ENCODE measurements at places on chromosomes 3 and 15. TPM values are rescaled to one million over a fixed set of nuclear protein-coding genes. Genes with fewer than 3 reads are reported as not detected.

DNA sequence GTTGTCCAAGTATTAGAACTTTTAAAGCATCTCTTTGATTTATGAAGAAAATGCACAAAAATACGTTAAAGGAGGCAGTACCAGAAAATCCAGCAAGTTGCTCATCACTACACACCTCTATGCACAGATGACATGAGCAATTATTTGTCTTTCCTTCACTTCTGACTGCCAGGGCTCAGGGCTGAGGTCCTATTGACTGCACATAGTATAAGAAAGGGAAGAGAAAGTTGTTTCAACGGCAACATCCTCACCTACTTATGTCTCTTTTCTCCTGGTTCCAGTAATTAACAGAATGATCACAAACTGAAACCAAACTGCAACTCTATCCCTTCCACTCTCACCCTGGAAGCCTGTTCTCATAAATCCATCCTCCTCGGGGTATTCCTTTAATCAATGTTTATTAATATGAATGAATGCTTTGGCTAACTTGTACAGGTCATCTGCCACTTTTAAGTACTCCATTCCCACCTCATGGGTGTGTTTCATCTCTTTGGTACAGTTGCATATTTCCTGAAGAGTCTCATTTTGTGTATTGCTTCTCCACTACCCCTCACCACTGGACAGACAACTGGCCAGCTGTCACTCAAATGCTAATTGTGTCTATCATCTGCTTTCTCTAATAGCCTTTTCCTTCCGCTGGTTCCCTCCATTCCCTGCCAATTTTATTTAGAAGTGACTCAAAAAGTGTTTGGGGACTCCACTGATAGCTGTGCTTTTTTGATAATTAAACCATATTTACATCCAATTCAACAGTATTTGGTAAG is 34.5 kb downstream of the RAB27A start:
- DNase-seq, result no peak

GRCh38 chr3:153305189-153305588 is 143.2 kb downstream of the RAP2B start:
- DNase-seq, result no peak

- DNase-seq, result no peak
Observed at GRCh38 chr3:74465715-74466410, 148.6 kb downstream of the CNTN3 start.

GRCh38 chr3:22960105-22960984 is 242.8 kb upstream of the UBE2E2 start:
- DNase-seq, result no peak

- DNase-seq, result peak; percentile 29
Observed at GRCh38 chr15:67707520-67708283, 117.6 kb upstream of the SKOR1 start.

DNA sequence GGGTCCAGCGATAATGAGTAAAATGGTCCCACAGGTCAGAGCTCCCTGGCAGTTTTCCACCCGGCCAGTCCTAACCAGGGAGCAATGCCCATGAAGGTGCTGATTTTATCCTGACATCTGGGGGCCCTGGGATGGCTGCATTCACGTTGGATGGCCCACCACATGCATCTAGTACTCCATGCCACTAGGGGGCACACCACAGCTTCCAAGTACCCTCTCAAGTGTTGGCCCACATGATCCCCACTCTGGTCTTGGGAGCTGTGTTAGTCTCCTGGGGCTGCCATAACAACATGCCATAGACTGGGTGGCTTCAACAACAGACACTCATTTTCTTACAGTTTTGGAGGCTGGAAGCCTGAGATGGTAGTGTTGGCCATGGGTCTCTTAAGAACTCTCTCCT is 225.5 kb downstream of the SLCO3A1 start:
- peak; percentile 66 for DNase-seq

DNA sequence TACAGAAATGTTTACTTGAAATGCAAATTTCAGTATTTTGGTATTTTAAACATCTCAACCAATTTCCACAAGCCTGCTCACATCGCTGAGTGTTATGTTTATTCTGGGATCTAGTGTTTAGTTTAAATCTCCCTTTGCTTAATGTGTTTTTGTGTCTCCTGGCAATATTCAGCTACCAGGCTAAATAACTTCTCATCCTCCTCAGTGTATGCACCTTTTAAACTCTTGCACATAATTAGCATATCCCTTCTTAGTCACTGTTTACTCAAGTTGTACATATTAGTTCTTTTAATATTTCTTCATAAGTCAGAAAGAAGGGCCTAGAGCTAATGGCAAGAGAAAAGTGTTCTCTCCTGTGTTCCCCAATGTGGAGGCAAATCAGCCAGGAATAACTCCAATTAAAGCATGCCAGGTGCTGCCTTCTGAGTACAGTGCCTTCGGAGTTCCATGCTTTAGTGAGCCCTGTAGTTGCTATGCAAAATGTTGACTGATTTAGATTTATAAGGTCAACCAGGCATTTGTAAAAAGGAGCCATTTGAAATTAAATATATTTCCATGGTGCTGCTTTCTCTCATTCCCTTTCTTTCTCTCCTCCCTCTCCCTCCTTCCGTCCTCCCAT is 234.3 kb downstream of the GAP43 start:
- DNase-seq, result no peak

DNA sequence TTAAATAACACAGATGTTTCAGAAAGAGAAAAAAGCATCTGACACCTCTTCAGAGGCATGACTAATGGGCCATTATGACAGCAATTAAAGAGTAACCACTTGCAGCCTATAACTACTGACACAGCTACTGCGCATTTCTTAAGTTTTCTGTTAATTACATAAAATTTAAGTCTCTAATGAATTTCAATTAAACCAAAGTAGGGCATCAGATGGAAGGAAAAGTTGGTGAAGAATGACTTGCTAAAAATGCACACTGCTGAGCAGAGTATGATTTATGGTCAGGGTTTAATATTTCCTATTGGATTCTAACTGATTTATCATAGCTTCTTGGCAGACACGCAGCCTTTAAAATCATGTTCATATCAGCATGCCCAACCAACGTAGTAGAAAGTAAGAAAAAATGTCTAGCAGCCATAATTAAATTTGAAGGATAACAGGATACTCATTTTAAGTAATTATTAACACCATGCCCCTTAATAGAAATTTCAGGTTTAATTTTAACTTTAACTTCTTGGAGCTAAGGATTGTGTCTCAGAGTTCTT is 140.0 kb downstream of the CBLB start:
- no peak for DNase-seq

DNA sequence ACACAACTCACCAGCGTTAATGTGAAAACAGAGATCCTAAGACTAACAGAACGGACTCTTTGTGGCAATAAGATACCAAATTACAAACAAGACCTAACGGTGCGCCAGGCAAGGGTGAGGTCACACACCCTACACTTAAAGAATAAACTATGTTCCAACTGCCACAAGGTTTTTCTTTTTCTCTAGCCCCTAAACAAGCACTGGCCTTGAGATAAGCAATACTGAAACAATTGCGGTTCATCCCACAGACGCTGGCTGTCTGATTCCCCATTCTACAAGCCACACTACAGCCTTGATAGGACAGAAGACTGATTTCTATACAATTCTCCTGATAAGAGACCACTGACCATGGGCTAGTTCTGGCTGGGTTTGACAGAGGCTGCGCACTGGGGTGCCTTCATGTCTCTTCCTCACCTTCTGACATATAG is 20.5 kb upstream of the LIMD1 start:
- DNase-seq, result no peak

DNA sequence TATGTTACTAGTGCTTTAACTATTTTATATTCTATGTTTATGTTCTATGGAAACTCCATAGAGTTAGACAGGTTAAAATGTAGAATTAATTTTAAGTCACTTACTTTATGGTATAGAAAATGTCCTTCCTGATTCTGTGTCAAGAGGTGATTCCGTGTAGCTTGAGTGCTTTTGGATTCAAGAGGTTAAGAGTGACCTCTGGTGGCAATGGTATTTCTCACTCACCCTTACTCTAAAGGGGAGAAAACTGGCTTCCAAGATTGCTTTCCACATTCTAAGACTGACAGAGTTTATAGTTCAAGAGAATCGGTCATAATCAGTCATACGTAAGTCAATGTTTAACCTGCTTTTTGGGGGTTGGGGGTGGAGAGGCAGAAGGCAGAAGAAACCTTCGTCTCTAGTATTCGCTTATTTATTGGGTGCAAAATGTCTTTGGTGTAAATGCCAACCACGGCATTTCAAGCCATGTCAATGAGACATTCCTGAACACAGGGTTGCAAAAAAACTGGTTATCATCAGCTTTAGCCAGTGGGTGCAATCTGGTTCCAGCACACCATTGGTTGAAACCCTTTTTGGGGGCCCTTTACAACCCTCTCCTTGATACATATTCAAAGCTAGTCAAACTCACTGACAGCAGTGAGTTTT is 92.0 kb upstream of the VGLL3 start:
- peak; percentile 55 for DNase-seq

DNA sequence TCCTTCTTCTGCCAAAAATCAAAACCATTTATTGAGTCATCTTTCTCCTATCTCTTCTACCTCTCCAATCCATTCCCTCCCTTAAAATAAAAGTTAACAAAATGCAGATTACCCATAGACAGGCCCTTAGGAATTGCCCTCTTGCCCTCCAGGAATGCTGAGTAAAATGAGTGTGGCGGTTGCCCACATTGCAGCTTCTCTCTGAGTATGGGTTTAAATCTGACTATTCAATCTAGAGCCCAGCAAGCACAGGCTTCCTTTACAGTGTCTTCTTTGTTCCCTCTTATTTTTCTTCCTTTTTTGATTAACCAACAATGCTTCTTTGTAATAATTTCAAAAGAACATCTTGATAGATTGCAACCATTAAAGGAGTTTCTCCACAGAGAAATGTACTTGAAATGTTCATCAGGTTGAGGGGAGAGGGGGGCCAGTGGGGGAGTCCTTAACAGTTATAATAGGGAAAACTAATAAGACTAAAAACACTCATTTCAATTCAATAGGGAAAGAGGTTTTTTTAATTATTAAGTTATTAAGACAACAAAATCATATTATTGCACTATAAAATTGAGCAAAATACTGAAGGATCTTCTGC is 135.3 kb upstream of the LMCD1 start:
- DNase-seq, result no peak

GRCh38 chr3:61736506-61736905 is 175.1 kb downstream of the PTPRG start:
- DNase-seq, result no peak

DNA sequence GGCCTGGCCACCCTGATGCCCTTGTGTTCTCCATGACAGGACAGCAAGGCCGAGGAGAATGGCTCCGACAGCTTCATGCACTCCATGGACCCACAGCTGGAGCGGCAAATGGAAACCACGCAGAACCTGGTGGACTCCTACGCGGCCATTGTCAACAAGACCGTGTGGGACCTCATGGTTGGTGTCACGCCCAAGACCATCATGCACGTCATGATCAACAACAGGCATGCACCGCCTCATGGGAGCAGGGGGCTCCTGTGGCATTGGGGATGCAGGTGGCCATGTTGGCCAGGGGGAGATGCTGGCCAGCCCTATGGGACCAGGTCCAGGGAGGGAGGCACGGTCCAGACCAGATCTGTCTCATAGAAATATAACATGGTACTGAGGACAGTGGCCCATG is 62.9 kb downstream of the GOLGA8B start:
- DNase-seq, result no peak

DNA sequence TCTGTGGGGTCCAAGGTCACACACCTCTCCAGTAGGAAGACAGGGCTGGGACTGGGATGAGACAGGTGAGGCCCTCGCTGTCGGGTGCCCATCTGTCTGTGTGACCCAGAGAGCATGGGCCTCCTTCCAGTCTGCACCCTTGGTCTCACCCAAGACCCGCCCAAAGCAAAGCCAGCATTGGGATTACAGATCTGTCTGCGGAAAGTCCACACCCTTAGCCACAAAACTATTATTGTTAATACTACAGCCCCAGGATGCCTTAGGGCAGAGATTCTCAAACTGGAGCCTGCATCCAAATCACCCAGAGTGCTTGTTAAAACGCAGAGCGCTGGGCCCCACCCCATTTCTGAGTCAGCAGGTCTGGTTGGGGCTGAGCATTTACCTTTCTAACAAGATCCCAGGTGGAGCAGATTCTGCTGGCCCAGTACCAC is 58.5 kb upstream of the ZNF148 start:
- DNase-seq, result no peak

DNA sequence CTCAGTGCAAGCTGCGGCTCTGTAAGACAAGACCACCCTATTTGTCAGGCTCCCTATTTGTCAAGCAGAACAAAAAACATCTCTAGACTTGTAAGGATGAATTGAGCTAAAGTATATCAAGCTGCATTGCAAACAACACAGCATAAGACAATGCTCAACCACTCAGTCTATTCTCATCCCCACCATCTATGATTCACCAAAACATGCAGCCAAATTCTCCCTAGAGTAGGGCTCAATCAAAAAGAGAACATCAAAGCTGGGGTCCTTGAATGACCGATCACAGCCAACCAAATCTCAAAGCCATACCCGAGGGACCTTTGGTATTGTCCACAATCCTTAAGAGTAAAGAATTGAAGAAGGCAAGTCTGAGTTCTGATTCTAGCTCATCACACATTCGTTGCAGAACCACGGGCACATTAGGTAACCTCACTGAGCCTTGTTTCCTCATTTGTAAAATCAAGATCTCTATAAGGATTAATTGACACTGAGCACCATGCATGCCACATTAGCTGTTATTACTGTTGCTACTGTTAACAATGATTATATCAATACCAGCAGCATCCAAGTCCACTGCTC is 31.2 kb downstream of the RFTN1 start:
- DNase-seq, result no peak

The CTXN2 gene
- total RNA-seq, result not detected

The CLDN18 gene
- total RNA-seq, result not detected

The ASB14 gene
- total RNA-seq, result 0.03 TPM

The NOX5 gene
- not detected for total RNA-seq

The ANKUB1 gene
- not detected for total RNA-seq

The PATL2 gene
- total RNA-seq, result 0.24 TPM

The CCR8 gene
- total RNA-seq, result not detected

The MNS1 gene
- total RNA-seq, result 0.52 TPM

Measured in H7 (cell line).